Uterus (tissue), 4 donors: ENCODE measurements at places on chromosomes 2 and 18. TPM values are rescaled to one million over a fixed set of nuclear protein-coding genes. Genes with fewer than 3 reads are reported as not detected.

TUBA4B gene
- total RNA-seq = 0.83 TPM

GYPC gene
- 35.1 TPM for total RNA-seq

VWA3B gene
- 0.98 TPM for total RNA-seq

IL1RL1 gene
- total RNA-seq = 1.7 TPM

PROKR1 gene
- not detected for total RNA-seq

C2orf42 gene
- 10.3 TPM for total RNA-seq

SERPINB10 gene
- total RNA-seq = not detected

IL1R1 gene
- 43.8 TPM for total RNA-seq

STPG4 gene
- total RNA-seq = not detected

CCDC74A gene
- not detected for total RNA-seq

TLX2 gene
- total RNA-seq = not detected

ANTXR1 gene
- 63.0 TPM for total RNA-seq

ITPRIPL1 gene
- 14.1 TPM for total RNA-seq

XDH gene
- total RNA-seq = not detected

NT5DC4 gene
- total RNA-seq = not detected

SF3B1 gene
- 618 TPM for total RNA-seq
